AG10803 (cell line): ENCODE measurements at places on chromosomes 13 and 19.
A peak's percentile ranks its signal among the peaks of the same experiment; 100 is the strongest.

GRCh38 chr13:110201114-110201513 is 105.8 kb downstream of the COL4A1 start:
- DNase-seq: no peak

- DNase-seq: no peak
Observed at GRCh38 chr13:19664481-19665230, 31.2 kb downstream of the MPHOSPH8 start.

- DNase-seq: no peak
Observed at GRCh38 chr19:7701654-7702457, at the start of gene FCER2. FCER2 (minus strand) TSS chr19:7702131; CDS start chr19:7699760, 2,371 bp downstream.

GRCh38 chr13:104832231-104832630 is 1703.2 kb downstream of the EFNB2 start:
- DNase-seq: no peak

DNA sequence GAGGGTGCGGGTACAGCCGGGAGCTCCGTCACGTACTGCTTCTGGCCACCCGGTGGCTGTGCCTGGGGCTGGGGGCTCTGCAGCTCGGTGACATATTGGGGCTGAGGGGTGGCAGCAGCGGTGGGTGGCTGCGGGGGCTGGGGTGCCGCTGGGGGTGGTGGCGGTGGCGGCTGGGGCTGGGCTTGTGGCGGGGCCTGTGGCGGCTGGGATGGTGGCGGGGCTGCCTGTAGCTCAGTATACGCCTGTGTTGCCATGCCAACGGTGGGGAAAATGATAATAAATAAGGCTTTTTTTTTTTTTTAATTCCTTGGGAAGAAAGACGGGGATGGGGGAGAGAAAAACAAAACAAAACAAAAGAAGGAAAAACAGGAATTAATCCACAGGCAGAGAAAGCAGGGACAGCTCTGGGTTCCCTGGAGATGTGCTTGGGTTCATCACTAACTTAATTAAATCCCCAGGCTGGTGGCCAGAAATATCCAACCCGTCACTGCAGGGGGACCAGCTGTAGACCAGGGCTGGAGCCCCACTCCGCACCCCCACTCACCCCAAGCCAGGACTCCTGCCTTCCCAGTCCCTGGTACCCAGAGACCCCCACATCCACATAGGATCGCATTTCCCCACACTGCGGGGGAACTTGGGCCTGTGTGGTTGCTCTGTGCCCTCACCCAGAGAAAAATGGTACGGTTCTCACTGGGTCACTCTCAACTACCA is 12.4 kb downstream of the RFX1 start:
- no peak for DNase-seq

DNA sequence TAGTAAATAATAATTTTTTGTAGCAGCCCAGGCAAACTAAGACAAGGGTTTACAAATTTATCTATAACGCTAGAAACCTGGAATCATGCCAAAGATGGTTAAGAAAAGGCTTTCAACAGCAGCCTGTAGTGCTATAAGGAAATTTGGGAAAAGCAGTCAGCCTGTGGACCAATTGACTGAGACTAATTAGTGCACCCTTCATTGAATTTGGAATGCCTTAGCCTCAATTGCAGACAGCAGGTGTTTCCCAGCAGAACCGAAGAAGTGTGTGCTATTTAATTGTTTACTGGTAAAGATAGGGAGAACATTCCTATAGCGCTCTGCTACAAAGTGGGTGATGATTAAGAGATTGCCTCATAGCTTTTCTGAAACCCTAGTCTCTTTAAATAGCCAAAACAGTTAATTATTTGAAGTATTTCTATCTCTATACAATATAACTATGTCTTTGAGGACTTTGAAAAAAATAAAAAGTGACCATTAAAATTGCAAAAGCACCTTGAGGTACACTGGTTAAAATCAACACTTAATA is 1884.3 kb upstream of the PCDH20 start:
- no peak for DNase-seq

GRCh38 chr13:114035583-114036531 is 62.0 kb upstream of the C13orf46 start:
- DNase-seq: peak; percentile 40

DNA sequence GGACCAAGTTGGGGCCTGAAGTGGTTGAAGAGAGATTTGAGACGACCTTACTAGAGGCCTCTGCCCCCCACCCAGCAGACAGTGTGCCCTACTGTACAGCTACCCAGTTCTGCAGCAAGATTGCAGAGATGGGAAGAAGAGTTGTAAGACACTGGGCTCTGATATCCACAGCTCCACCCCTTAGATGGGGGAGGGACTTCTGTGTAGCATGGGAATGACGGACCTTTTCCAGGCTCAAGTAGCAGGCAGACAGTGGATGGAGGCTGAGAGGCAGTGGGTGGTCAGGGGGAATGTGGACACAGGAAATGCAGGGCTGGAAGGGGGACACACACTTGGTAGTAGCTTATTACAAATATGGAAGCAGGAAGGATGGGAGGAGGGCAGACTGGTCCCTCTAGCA is 13.0 kb downstream of the LRFN3 start:
- DNase-seq: no peak

GRCh38 chr13:89930861-89931260 is 1416.6 kb upstream of the MIR17HG start:
- DNase-seq: no peak

DNA sequence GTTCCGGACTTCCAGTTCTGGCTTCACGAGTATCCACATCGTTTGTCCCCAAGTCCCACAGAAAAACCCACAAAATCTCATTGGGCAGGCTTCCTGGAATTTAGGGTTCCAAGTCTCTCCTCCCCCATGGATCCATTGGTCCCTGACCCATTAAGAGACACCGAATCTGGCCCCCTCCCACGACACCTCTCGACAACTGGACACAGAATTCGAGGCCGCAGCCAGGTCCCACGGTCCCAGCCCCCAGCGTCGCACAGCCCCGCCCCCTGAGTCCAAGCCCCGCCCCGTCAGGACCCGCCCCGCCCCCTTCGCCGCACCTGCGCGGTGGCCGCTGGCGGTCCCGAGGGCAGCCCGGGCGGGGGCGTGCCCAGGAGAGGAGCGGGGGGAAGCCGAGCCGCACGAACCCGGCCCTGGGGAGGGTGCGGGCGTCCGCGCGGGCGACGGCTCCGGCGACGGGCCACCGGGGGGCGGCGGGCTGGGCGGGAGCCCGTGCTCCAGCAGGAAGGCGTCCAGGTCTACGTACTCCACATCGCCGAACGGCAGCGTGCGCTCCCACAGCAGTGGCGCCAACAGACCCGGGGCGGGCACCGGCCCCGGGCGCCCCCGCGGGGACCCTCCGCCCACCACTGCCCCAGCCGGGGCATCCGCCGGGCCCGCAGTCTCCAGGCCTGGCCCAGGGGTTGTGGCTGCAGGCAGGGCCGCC is 1.8 kb downstream of the DBP start:
- no peak for DNase-seq

DNA sequence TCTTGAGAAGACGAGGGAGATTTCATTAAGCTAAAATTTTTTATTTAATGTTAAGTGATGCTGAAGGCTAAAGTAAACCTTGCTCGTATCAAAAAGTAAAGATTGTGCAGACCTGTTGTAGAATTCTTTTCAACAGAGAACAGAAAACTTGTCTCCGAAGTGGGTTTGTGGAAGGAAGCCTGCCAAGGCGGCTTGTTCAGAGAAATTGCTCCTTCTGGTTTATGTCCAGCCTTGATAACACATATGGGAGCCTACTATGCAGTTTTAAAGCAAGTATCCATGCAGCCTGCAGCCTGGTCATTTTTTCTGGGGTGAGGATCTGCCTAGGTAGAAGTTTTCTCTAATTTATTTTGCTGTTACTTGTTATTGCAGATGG is 1.4 kb downstream of the MLNR start:
- DNase-seq: no peak

DNA sequence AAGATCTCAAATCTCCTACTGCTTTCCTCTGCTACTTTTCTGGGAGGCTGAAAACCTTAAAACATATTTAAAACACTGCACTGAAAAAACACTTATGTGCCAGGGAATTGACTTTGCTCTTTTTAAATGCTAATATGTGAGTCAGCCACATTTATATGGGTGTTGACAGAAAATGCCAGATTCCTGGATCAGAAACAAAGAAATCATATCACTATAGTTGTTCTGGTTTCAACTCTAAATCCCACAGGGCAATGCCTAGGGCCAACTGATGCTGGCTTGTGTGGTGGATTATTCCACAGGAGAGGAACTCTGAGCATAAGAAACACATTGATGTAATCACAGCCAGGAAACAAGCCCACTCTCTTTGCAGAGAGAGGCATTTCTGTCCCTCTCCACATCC is 1439.0 kb upstream of the SPRY2 start:
- DNase-seq: no peak
